ENCODE measurements at places on chromosomes 5 and 9.

- DNase-seq, result no peak
Measured at GRCh38 chr5:142984525-142984924, 214.3 kb downstream of the ARHGAP26 start.

- no peak for DNase-seq
Measured at GRCh38 chr9:86376016-86376415, 21.8 kb upstream of the TUT7 start.

DNA sequence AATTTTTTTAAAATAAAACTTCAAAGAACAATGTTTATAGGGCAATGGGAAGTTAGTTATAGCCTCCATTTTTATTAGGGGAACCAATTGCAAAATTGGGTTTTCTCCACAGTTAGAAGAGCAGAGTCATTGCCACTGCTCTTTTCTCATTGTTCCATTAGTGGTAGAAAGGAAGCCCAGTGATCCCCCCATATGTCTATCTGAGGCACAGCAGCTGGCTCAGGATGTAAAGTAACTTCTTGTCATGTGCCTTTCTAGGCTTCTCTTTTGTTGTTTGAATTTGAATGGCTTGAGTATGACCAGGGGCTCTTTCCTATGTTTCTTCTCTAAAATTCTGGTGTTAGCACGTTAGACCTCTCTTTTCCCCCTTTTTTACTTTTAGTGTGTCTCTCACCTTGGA is 61.2 kb downstream of the UBAP1 start:
- no peak for DNase-seq

GRCh38 chr5:54739371-54739770 is 221.8 kb downstream of the SNX18 start:
- DNase-seq, result no peak

GRCh38 chr5:176444742-176445141 is 3.4 kb upstream of the FAF2 start:
- DNase-seq, result no peak

DNA sequence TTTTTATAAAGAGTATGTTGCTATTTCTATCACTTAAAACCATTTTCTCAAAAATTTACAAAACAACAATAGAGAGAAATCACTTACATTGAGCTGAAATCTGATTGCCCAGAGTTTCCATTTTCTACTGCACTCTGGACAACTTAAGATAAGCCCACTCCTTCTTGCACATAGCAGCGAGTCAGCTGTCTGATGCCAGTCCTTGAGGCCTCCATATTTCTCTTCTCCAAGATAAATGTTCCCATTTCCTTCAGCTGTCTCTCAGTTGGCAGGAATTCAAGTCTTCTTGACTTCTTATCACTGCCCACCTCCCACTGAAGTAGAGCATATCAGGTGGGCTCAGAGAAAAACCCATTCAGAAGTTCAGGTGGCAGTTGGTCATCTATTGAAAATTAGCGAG is 78.5 kb upstream of the PIP5K1B start:
- no peak for DNase-seq

DNA sequence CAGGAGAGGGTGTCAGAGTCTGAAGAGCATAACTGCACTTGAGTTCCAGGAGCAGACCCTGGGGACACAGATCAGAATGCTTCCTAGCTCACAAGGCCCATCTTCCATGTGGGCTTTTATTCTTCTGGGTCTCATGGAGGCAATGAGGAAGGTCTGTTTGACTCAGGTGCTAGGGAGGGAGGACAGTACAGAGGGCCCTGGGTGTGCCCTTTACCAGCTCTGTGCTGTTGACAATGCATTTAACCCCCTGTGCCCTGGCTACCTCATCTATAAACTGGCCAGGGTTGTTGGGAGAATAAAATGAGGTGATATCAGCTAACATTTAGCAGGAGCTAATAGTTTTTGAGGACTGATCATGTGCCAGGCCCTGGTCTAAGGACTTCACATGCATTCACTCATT is 318.0 kb downstream of the DMAC1 start:
- no peak for DNase-seq

DNA sequence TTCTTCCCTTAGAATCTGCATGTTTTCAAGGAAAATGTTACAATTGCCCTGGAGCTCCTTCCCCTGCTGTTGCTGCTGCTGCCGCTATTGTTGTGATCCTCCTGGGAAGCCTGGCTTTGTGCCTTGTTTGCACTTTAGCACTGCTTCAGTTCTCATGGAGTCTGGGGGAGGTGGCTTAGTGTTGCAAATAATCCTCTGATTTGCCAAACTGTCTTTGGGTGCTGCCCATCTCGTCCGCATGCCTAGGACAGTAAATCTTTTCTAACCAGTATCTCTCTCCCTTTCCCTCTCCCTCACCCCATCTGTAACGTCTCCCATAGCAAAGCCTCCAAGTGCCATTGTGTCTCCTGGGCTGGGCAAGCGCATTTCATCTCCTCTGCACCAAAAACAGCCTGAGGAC is 30.3 kb downstream of the FAM240B start:
- DNase-seq, result no peak

DNA sequence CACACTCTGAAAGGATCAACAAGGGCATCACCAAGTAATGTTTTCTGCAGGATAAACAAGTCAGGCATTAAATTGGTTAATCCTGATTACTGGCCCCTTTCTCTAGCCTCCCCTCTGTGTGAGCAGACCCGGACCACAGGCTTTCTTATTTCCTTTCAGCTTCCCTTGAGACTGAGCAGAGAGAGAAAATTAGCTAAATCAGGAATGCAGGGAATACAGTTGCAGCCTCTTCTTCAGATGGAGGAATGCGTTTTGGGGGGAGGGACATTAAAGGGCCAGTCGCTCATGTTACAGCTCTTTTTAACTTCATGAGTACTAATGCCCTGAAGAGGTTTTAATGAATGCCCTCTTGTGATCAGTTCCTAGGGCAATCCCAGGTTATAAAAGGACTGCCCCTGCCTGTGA is 19.8 kb downstream of the PCDHAC2 start:
- DNase-seq, result no peak

DNA sequence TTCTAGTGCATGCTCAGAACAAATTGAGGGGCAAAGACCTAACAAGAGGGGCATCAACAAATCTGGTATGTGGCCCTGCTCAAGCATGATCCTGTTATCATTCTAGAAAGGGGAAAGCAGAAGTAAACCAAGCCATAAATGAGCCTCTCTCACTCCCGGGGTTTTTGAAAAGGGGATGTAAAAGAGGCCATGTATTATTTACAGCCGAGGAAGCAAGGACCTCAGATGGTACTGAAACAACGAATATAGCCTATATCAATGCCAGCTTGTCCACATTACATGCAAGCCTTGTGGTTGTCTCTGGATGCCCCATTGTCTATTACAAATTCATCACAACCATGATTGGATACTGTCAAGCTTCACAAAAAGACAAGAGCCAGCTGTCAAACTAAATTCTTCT is 211.3 kb downstream of the DCP2 start:
- no peak for DNase-seq

GRCh38 chr9:73916016-73916673 is 581.0 kb upstream of the RORB start:
- DNase-seq, result no peak

DNA sequence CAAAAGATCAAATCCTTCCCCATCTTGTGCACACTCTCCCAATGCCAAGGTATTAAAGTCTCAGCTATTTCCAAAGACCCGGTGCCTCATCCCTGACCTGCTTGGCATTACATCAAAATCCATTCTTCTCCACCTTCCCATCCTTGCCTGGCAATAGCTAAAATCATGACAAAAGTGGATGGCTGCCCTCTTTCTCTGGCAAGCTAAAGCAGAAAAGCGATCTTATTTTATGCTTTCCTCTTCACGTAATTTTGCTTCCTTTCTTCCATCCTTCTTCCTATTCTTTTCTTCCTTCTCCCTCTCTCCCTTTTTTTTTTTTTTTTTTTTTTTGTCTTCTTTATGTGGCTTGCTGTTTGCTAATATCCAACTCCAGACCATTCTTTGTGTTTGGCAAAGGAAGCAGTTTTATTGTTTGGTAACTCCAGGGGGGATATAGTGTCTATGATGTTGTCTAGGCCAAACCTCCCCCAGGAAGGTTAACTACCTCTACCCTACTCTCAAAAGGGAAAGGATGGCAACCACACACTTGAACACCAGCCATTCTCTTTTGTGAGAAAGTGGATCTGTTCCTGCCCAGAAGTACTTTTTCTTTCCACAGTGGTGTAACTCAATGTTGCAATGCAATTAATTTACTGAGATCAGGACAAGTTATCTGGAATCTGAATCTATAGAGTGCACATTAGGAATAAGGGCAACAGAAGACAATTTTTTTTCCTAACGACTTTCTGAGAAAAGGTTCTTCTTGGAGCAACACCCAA is 120.9 kb upstream of the TMEM161B start:
- DNase-seq, result no peak

DNA sequence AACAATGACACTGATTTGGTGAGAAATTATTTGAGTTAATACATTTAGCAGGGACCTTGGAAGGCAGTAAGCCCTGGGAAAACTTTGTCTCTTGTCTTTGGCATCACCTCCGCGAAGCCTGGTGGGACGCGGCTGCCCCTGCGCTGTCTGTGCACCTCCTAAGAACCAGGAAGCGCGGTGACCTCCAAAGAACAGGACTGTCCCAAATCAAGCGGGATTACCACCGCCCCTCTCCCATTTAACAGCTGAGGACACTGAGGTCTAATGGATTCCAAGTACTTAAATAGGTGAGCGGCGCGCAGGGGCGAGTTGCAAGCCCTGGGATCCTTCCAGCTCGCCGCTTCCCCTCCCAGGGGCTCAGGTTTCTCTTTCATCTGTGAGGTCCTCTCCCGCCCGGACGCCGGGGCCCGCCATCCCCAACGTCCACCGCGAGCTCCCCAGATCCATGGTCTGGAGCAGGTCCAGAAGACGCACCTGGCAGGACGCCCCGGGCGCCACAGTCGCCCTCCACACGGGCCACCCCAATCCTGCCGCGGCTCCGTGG is 432 bp downstream of the STARD4 start:
- DNase-seq, result no peak

- no peak for DNase-seq
Measured at GRCh38 chr9:118961857-118962256, 407.4 kb downstream of the BRINP1 start.

Data from activated CD8-positive, alpha-beta memory T cell treated with anti-CD3 and anti-CD28 coated beads, Interleukin-2, amount 50 U/mL, for 48 hours (primary cell).